ENCODE measurements at places on chromosomes 3 and 15. TPM values are rescaled to one million over a fixed set of nuclear protein-coding genes. Genes with fewer than 3 reads are reported as not detected.

DNA sequence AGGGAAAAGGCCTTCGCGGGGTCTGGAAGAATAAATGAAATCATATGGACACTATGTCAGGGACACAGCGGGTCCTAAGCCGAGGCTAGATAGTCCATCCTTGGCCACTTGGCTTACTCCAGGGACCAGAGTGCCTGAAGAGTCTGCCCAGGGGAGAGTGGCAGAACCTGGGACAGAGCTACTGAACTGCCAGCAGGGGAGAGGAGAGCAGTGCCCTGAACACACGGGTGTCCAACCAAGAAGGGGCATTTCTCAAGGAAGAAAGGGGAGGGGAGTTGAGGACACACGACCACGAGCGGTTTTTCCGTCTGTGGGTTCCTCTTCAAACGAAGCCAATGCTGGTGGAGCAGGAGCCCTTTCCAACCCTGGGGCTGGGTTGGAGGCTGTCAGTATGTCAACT, 1.0 kb downstream of the ACAN start:
- peaks cover 20% of the 10 kb centered on the region for H3K4me1 ChIP-seq
- H3K4me3 ChIP-seq, result no peak overlapping the region
- H3K27me3 ChIP-seq, result peaks cover 78% of the 10 kb centered on the region
- no peak overlapping the region for H3K27ac ChIP-seq

- H3K36me3 ChIP-seq, result no peaks in the 10 kb centered on the region
- no peaks in the 10 kb centered on the region for H3K4me1 ChIP-seq
- H3K4me3 ChIP-seq, result no peak overlapping the region
- no peak overlapping the region for H3K27ac ChIP-seq
- DNase-seq, result no peak
These were observed 609.0 kb downstream of the ZNF385D start for GRCh38 chr3:21142031-21142430.

DNA sequence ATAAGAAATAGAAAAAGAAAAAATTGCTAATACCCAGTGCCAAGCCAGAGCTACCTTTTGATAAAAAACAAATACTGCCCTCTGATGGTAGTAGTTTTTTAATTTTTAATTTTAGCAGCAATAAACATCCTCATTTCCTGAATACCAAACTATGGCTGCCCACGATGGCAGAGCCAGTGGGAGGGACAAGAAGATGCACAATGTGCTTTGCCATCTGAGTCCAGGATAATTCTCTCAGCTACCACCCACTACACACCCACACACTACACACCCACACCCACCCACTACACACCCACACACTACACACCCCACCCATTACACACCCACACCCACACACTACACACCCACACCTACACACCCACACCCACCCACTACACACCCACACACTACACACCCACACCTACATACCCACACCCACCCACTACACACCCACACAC, 17.8 kb downstream of the CEP19 start:
- no peaks in the 10 kb centered on the region for H3K27me3 ChIP-seq
- H3K27ac ChIP-seq, result peak overlapping the region; percentile 96
- DNase-seq, result no peak
- H3K36me3 ChIP-seq, result peaks cover 2% of the 10 kb centered on the region
- no peak overlapping the region for H3K4me3 ChIP-seq

- no peaks in the 10 kb centered on the region for H3K36me3 ChIP-seq
- peaks cover 4% of the 10 kb centered on the region for H3K4me1 ChIP-seq
- no peak for DNase-seq
- H3K27me3 ChIP-seq, result no peaks in the 10 kb centered on the region
These were observed 5.8 kb upstream of the MTMR10 start for GRCh38 chr15:30997270-30997669.

DNA sequence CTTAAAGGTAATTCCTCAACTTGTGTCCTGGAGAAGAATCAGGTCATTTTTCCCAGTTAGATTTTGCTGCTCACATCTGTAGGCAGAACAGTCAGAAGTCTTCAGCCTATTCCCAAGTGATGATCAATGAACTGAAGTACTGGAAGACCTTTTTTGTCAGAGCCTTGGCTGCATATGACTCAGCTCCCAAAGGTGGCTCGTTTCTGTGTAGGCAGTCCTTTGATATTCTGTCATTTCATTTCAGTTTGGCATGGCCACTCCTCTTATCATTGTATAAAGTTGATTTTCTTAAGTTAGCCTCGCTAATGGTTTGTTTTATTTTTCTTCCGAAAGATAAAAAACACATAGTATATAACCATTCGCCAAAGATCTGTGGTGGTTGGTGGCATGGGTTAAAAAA, 90.7 kb downstream of the KLHL25 start:
- peak overlapping the region; percentile 91 for H3K27ac ChIP-seq
- H3K4me3 ChIP-seq, result peak overlapping the region; percentile 78
- peaks cover 91% of the 10 kb centered on the region for H3K4me1 ChIP-seq
- peaks cover 8% of the 10 kb centered on the region for H3K36me3 ChIP-seq
- DNase-seq, result peak; percentile 62

- no peaks in the 10 kb centered on the region for H3K27me3 ChIP-seq
- peak overlapping the region; percentile 3 for H3K4me3 ChIP-seq
- H3K36me3 ChIP-seq, result peaks cover 13% of the 10 kb centered on the region
- H3K27ac ChIP-seq, result peak overlapping the region; percentile 16
These were observed 53.7 kb upstream of the ZNF280D start for GRCh38 chr15:56786966-56787365.

GRCh38 chr3:45163481-45163880, 17.3 kb upstream of the CDCP1 start:
- no peak overlapping the region for H3K4me3 ChIP-seq
- DNase-seq, result no peak
- H3K4me1 ChIP-seq, result peaks cover 24% of the 10 kb centered on the region

DNA sequence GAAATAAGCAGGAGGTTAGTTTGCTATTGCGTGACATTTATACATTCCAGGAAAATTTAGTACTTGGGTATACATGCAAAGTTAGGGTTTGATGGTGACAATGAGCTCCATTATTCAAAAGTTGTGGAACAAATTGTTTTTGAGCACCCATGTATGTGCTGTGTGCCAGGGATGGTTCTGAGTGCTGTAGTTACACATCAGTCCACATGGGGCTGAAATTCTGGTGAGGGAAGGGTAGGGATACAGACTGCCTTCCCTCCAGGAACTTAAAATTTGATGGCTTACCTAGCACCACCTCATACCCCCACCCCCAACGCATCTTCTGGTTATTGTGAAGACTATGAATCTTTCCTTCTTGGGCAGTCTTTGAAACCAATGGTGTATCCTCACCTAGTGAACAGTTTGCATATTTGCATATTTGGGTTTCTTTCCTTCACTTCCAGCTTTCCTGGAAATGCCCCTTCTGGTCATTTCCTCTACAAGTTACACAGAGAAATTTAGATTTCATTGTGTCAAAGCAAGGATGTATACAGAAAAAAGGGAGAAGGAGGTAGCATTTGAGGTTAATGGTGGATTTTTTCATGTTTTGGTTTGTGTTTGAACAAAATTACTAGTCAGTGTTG, 222.0 kb upstream of the IL12A start:
- DNase-seq, result no peak
- H3K27me3 ChIP-seq, result peaks cover 67% of the 10 kb centered on the region
- no peak overlapping the region for H3K27ac ChIP-seq

DNA sequence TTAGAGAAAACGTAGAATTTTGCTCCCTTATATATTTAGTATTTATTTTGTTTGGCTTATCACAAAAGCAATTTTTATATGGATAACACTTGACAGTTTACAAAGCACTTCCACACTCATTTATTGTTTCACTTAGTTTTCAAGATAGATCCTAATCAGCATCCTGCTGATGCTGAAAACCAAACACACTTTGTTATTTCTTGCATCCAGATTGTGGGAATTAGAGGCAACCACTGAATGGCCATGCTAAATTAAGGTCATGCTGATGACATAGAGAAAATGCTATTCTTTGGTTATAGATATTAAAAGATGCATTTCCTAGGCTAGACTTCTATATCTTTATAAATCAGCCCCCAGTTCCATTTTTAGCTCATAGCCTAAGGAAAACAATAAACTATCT, 474.1 kb upstream of the KCNMB2 start:
- no peaks in the 10 kb centered on the region for H3K27me3 ChIP-seq
- no peak overlapping the region for H3K27ac ChIP-seq
- H3K36me3 ChIP-seq, result no peaks in the 10 kb centered on the region
- DNase-seq, result no peak
- H3K4me1 ChIP-seq, result no peaks in the 10 kb centered on the region
- no peak overlapping the region for H3K4me3 ChIP-seq

NANOGP8 gene
- not detected for total RNA-seq

CCNB2 gene
- total RNA-seq, result 65.9 TPM
